NCI-H1092 (cell line): ENCODE measurements at places on chromosomes 4 and X.

- DNase-seq, result peak; percentile 72
Measured at GRCh38 chr4:85607624-85608023, 132.7 kb downstream of the ARHGAP24 start.

GRCh38 chr4:13514722-13515121, 29.6 kb downstream of the NKX3-2 start:
- DNase-seq, result no peak

DNA sequence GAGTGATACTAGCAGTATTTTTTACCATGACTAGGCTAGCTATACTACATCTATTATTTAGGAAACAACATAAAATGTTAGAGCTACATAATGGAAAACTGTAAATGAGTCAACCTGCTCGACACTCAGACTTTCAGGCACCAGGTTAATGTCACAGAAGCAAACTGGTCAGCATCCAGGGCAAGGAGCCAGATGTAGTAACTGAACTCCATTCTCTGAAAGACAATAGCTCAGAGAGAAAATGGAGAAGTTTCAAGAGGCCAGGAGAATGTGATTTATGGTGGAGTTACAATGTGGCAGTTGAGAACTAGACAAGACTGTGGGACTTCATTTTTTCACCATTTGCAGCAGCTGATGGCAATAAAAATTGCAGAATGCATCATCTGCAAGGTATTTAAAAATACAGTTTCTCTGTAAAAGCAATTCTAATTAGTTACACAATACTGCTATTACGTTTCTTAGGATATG, 342.7 kb upstream of the PABPC4L start:
- DNase-seq, result peak; percentile 55

- no peak for DNase-seq
Measured at GRCh38 chr4:168098248-168098717, 5.9 kb downstream of the ANXA10 start.

- no peak for DNase-seq
Measured at GRCh38 chr4:105373324-105373723, 100.5 kb downstream of the PPA2 start.

DNA sequence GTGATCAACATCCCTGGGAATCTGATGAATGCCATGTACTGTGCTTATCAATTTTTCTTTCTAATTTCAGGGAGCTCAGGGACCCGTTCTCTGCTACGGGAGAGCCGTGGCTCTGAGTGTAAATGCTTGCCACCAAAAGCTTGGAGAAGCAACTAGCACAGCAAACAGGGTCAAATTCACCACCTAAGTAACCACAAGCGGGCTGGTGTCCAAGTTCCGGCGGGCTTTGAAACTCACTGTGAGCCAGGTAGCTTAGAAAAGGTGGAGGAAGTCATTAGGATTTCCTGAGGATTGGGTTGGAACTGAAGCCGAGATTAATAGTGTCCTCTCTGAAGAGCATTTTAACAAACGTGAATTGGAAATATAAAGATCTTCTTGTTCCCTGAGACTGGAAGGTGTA, 87.2 kb downstream of the CLDN34 start:
- DNase-seq, result no peak

DNA sequence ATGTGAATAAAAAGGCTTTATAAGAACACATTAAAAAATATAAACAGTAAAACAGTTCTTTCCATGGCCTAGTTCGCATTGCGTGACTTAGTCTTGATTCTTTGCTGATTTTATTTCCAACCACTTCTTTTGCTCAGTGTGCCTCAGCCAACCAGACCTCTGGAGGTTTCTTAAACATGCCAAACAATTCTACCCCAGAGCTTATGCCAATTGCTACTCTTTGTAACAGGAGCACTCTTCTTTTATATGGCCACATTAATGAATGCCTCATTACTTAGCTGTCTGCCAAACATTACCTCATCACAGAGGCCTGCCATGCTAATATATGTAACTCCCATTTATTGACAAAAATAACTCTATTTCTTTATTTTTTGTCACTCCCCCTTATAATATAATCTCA, 202.3 kb downstream of the NDST4 start:
- DNase-seq, result no peak

GRCh38 chr4:146647615-146648460, 9.1 kb downstream of the POU4F2 start:
- no peak for DNase-seq

DNA sequence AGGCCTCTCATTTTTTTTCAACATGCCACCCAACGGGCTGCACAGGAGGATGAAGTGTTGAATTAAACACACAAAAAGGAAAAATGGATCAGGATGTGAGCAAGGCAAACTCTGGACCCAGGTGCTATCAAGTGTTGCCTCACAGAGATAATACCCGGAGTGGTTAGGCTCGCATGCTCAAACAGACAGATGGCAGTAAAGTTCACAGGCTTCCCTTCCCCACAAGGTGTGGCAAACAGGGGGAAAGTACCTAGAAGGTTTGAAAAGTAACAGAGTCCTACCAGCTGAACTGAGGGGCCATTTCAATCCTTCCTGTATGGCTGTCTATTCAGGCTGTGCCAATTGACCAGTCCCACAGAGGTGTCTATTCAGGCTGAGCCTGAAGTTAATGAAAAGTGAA, 123.9 kb upstream of the GC start:
- DNase-seq, result no peak

GRCh38 chr4:121015421-121015820, 56.9 kb downstream of the NDNF start:
- DNase-seq, result no peak

DNA sequence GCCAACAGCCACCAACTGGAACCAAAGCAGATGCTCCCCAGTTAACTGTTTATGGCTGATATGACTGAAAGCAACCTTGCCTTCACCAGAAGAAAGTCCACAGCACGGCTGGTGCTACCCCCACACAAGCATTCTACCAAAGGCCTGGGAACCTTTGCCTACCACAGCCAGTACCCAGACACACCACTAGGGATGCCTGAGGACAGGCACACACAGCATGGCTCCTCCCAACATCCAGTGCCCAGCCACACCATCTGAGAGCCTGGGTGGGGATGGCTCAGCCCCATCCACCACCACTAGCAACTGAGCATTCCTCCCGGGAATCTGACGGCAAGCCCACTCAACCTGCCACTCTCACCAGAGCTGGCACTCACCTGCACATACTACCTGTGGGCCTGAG, 178.6 kb downstream of the SLC7A11 start:
- no peak for DNase-seq

- DNase-seq, result no peak
Measured at GRCh38 chr4:55545151-55545550, 1.6 kb downstream of the CLOCK start.

- no peak for DNase-seq
Measured at GRCh38 chr4:8747467-8748235, 124.0 kb downstream of the HMX1 start.

GRCh38 chr4:67500373-67500772, 44.9 kb downstream of the CENPC start:
- DNase-seq, result no peak

GRCh38 chr4:156201050-156201449, 247.4 kb upstream of the CTSO start:
- no peak for DNase-seq

- DNase-seq, result no peak
Measured at GRCh38 chrX:101785142-101785541, 125.5 kb upstream of the ARMCX2 start.

- no peak for DNase-seq
Measured at GRCh38 chr4:33411182-33411581, 2691.0 kb downstream of the PCDH7 start.

DNA sequence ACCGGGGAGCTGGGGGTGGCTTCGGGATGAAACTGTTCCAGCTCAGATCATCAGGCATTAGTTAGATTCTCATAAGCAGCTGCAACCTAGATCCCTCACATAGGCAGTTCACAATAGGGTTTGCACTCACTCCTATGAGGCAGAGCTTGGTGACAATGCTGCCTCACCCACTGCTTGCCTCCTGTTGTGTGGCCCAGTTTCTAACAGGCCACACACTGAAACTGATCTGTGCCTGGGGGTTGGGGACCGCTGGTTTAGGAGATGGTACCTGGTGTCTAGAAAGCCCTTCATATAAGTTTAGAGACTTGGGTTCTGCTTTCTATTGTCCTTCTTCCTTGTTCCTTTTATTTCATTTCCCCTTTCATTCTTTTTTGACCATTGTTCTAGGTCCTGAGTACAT, 234.2 kb downstream of the FRAS1 start:
- no peak for DNase-seq

DNA sequence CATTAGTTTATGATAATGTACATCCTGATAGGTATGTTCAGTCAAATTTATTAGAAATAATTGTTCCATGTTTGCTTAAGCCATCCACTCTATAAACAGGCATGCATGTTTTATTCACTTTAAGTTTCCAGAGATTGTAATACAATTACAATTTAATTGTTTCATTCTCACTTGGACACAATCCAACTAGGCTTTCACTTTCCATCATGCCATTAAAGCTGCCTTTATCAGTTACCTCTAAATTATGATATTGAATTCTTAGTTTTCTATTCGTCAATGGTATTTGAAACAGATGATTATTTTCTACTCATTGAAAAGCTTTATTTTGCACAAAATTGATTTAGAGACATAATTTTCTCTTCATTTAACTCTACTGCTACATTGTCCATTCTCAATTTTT, 1196.3 kb downstream of the RAPGEF2 start:
- no peak for DNase-seq

- no peak for DNase-seq
Measured at GRCh38 chr4:37562592-37562991, 123.6 kb downstream of the RELL1 start.

- no peak for DNase-seq
Measured at GRCh38 chr4:84722720-84723119, 139.8 kb downstream of the CDS1 start.

GRCh38 chr4:10403633-10404445, 53.4 kb downstream of the ZNF518B start:
- peak; percentile 2 for DNase-seq

DNA sequence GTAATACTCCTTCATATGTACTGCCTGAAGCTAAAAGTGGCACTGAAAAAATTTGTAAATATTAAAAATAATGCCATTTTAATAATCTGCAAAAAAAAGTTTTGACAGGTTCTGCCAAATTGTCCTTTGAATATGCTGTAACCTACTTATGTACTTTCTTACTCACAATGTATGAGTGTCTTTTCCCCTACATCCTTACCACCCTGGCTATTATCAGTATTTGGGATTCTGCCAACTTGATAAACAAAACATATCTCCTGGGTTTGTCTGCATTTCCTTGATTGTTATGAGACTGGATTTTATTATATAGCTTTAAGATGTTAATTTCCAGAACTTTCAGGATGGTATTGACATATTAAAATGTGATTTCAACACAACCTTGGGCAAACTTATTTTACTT, 187.9 kb downstream of the CHM start:
- DNase-seq, result no peak

GRCh38 chr4:173281406-173282255, 52.5 kb downstream of the HMGB2 start:
- DNase-seq, result no peak

DNA sequence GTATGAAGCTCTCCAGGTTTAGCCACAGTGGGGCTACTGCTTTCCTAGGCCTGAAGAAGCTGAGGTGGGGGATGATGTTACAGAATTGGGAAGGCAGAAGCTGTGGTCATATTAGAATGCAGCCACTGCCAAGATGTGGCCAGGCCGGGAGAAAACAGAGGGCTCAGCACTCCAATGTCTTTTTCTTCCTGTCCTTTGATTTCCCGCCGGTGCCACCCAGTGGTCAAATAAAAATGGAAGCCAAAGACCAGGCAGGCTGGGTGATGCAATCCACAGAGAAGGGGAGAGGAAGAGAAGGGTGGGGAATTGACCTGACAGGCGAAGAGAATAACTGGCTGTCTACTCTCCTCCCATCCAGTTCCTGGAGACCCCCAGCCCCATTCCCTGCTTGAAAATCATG, 94.9 kb upstream of the SHISA3 start:
- peak; percentile 40 for DNase-seq

- no peak for DNase-seq
Measured at GRCh38 chr4:153159728-153160221, 44.5 kb upstream of the TRIM2 start.

DNA sequence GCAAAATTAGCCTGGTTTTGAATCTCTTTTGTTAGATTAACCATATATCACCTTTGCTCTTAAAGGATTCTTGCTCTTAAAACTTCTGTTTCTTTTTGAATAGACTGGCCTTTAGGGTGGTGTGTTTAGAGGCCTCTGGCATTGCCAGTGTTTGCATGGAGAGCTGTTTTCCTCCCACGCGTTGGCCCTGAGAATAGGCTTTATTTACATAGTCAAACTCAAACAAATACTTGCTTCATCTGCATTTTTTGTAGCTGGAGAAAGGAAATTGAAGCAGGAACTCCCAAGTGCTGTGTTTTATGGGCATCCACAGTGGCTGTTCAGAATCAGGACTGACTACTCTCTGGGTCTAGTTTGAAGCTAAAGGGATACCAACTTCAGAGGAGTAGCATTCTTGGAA, 2.7 kb downstream of the SHROOM2 start:
- no peak for DNase-seq

GRCh38 chr4:100548200-100548560, 30.4 kb upstream of the EMCN start:
- DNase-seq, result no peak

DNA sequence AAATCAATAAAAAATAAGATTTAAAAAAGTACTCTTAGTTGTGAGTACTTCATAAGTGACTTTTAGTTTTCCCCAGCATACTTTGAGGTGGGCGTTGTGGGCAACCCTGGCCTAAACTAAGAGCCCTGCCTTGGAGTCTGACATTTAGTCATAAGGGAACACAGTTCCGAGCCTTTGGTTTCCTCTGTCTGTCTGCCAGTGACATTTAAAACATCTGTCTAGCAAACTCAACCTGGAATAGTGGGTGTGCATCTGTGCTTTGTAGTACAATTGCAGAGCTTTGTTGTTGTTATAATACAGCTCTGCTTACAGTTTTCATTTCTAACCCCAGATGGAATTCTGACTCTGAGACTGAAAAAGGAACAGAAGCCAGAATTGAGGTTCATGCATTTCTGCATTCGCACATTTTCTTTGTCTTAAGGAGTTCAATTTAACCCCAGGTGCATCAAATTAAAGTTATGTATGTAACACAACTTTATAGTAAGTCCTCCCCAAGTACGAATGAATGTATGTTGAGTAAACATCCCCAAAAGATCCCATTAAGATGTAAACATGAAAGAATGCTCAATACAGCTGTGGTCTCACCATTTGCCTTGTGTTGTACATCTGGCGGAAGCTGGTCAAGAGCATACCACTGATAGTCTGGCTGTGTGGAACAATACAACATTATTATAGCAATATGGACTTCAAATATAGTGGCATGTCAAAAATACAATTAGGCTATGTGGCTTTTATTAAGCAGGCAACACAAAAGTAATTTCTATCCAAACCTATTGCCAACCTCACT, 25.9 kb downstream of the TNIP3 start:
- no peak for DNase-seq

GRCh38 chr4:151801547-151802516, 41.0 kb upstream of the GATB start:
- DNase-seq, result no peak
